ELF-1 (cell line): ENCODE measurements at places on chromosomes 4 and X.

- no peak for DNase-seq
These were observed 76.9 kb upstream of the AFAP1 start for GRCh38 chr4:8016527-8016926.

DNA sequence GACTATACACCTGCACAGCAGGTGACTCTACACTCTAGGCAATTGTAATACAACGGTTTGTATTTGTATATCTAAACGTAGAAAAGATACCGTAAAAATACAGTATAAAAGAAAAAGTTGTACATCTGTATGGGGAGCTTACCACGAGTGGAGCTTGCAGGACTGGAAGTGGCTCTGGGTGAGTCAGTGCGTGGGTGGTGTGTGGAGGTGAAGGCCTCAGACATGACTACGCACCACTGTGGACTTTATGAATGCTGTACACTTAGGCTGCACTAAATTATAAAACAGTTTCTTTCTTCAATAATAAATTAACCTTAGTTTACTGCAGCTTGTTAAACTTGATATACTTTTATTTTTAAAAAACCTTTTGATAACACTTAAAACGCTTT, 85.0 kb upstream of the FAT1 start:
- no peak for DNase-seq

DNA sequence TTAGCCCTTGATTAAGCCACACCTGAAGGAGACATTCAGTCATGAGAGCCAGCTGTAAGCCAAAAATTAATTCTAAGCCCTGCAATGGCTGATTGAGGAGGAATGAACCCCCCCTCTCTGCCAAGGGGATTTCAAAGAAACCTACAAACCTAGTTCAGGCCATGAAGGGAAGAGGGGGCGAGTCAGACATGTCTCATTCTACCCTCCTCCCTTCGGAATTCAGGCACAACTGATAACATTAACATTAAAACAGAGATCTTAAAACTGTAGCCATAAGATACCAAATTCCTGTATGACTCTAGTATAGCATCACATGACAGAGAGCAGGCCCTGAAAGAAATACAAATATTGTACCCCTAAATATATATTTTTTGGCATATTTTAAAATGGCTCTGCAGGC, 40.4 kb upstream of the AFAP1 start:
- no peak for DNase-seq

GRCh38 chrX:122115604-122116003, 1068.2 kb downstream of the GLUD2 start:
- DNase-seq, result no peak

DNA sequence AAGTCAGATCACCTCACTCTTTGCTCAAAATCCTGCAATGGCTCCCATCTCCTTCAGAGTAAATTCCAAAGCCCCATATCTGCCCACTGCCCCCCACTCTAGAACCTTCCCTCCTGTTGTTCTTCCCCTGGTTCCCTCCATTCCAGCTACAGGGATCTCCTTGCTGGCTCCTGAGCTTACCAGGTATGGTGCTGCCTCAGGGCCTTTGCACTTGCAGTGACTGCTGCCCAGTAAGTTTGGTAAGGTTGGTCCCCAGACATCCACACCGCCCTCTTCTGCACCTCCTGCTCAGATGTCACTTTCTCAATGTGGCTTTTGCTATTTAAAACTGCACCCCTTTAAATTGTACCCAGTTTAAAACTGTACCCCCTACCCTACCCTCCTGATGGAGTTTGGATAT, 7.8 kb upstream of the MAN2B2 start:
- DNase-seq, result no peak

- no peak for DNase-seq
These were observed 112.8 kb upstream of the MAP3K15 start for GRCh38 chrX:19628011-19628575.

DNA sequence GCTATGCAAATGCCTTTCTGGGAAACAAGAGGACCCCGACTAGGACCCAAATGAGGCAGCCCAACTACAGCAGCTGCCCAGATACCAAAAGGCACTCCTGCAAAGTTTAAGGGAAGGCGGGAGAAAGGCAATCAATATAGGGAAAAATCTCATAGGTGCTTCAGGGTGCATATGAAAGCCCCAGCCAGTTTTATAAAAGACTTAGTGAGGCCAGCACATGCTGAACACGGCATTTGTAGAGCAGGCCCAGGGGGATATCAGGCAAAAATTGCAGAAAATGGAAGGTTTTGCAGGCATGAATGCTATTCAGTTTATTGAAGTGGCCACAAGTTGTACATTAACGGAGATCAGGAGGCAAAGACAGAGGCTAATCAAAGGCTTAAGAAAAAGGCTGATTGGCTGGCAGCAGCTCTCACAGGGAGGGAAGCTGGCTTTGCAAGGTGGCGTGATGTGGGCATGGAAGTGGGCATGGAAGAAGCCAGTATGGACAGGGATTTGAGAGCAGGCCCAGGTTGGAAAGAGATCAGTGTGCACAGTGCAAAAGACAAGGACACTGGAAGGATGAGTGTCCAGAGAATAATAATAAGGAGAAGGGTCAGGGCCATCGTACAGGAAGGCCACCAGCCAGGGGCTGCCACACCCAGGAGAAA, 37.7 kb upstream of the UGT2B7 start:
- DNase-seq, result no peak

DNA sequence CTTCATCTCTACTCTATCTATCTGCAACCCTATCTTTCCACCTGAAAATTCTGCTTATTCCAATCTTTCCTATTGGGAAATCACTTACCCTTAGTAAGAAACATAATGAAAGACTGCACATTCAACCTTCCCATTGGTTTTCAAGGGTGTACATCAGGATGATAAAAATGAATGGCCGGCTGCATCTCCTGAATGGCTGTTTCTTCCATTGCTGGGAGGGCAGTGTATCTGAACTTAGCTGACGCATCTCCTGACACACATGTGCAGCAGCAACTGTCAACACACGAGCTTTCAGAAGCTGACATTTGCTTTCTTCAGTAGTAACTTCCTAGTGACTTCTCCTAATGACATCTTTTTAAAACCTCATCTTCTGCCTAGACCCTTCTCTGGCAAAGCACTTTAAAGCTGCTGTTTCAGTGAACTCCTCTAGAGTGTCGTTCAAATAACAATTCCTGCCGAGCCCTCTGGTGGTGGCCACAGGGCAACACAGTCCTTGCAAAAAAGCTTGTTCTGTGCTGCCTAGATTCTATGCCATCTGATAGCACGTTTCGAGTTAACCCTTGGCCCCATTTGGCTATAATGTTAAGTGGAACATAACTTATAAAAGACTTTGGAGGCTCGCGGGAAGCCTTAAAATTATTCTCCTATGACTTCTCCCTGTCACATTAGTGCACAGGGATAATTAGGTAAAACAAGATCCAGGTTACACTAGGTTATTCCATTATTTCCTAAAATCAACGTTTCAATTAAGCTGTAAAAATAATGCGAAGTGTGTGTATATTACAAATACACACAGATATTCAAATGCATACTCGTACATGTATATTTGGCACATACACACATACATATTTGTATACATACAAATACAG, 2340.7 kb downstream of the PCDH7 start:
- peak; percentile 53 for DNase-seq

DNA sequence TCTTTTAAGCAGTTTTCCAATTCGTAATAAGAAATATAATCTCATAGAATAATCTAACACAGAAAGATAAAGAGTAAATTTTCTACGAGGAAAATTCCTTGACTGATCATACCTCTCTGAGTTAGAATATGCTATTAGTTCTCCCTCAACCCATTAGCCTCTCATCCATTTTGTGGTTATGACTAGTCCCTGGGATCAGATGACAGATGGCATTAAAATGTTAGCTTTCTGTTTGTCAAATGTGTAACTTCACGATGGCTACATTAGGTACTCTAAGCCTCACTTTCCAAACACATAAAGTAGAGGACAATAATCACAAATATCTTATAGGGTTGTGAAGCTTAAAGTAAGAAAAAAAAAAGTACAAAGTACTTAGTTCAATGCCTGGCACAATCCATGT, 112.2 kb downstream of the ZAR1 start:
- no peak for DNase-seq

DNA sequence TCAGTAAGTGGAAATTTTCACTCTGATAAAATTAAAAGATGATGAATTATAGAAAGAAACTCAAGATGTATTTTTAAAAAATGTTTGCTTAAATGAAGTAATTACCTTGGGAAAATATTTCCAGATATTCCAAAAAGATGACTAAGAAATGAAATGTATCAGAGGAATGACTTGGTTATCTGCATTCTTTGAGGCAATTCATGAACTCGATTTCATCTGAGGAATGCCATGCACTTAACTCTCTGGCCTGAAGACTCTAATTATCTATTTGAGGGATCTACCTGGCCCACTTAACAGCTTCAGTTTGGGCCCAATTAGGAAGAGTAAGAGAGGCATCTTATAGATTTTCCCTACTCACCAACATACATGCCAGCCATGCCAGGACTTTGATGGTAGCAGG, 182.3 kb downstream of the INPP4B start:
- no peak for DNase-seq

DNA sequence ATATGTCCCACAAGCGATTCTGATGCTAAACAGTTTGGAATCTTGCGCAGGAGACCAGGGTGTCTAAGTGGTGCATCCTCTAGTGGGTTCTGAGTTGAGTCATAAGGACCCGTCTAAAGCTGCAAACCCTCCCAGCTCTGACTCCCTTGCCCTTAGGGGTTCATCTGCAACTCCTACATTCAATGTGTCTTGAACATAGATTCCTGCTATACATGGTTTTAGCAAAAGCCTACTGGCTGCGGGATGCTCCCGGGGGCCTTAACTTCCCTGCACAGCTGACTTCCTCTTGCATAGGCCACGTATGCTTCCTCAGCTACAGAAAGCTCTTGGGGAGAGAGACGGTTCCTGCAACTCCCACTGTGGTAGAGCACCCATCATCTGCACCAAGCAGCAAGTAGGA, 236.7 kb downstream of the EVC2 start:
- no peak for DNase-seq

DNA sequence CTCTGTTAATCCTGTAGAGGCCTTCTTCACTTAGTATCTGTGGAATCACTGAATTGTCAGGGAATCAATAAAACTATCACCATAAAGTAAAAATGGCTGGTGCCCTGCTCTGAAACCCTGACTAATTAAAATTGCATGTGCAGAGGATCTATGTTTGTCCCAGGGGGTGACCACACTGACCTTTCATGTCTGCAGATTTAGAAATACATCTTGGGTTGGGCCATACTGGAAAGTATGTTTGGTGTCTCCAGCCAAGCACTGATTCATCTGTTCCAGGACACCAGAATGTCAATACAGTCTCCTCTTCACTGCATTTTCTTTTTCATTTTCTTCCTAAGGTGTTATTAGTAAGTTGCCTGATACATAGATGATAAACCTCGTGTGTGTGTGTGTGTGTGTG, 490.9 kb upstream of the INTU start:
- no peak for DNase-seq

DNA sequence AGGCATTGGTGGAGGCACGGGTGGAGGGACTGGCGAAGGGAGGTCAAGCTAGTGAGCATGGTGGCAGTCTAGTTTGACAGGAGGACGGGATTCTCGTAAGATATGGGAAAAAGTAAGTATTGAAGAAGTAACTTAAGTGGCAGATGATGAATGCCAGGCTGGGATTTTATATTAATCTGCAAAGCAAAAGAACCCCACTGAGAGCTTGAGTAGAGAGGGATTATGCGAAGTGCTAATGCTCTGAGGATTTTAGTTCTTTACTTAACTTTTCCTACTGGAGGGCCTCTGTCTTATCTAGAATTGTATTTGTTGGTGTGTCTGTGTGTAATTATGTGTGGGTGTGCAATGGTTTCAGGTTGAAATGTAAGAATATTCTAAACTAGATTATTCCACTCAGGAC, 327.9 kb downstream of the FAT4 start:
- no peak for DNase-seq

DNA sequence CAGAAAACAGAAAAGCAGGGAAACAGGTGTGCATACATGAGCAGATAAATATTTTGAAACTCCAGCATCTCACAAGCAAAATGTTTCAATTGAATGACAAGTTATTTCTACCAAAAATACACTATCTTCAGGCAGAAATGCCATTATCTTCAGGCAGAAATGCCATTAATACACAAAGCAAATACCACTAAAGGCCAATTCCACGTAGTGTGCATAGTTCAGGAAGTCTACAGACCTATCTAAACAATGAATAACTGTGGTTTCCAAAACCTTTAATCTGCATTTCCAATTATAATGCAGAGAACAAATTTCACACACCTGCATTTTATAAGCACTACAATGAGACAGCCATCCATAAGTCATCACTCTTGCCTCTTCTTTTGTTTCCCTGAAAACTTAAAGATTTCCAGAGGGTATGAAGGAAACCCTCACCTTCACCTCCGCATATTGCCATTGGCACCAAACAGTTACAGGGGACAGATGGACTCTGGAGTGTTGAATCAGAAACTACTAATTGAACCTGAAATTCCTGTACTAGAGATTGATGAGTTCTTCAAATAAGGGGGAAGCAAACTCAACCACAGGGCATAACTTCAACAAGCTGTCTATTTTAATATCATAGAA, 179.0 kb downstream of the PDGFC start:
- no peak for DNase-seq

DNA sequence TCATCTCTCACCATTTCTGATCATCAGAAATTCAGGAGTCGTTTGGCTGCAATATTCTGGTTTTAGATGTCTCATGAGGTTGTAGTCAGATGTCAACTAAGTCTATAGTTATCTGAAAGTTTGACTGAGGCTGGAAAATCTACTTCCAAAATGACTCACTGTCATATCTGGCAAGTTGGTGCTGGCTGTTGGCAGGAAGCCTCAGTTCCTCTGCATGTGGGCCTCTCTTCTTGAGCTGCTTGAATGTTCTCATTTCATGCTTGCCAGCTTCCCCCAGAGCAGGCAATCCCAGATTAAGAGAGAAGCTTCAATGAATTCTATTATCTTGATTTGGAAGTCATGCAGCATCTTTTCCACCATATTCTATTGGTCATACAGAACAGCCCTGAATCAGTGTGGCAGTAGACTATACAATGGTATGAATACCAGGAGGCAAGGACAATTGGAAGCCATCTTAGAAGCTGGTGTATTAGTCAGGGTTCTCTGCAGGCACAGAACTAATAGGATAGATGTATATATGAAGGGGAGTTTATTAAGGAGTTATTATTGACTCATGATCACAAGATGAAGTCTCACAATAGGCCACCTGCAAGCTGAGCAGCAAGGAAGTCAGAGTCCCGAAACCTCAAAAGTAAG, 46.8 kb upstream of the ELF2 start:
- no peak for DNase-seq

DNA sequence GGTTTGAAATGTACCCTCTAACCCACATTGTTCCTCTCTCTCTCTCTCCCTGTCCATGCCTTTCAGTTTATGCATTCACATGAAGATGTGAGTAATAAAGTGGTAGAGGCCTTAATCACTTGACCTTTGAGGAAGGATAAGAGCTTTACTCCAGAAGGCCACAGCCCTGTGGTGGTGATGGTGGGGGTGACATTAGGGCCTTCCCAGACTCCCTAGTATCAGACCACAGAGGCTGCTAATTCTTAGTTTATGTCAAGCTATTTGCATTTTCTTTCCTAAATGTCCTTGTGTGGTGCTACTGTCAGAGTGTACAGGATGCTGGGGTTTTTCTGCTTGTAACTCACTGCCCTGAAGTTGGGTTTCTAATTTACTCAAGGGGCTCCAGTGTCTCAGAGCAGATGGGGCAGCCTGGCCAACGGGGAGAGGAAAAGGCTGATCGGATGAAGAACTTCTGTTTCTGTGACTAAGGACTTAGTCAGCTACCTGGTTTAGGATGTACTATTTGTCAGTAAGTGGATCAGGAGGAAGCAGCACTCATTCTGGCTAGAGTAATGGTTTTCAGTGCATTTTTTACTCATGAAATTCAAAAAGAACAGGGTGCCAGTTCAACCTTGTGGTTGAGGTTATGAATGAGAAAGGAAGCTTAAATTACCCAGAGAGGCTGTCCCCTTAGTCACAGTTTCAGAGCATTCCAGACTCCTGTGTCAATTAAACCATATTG, 509.6 kb upstream of the DIPK2B start:
- DNase-seq, result no peak
